Activated CD4-positive, alpha-beta T cell treated with anti-CD3 and anti-CD28 coated beads for 36 hours (primary cell): ENCODE measurements at places on chromosomes 6 and 20. TPM values are rescaled to one million over a fixed set of nuclear protein-coding genes. Genes with fewer than 3 reads are reported as not detected.

- H3K27me3 ChIP-seq: no peaks in the 10 kb centered on the region
- H3K27ac ChIP-seq: no peak overlapping the region
- peaks cover 8% of the 10 kb centered on the region for H3K4me1 ChIP-seq
- DNase-seq: no peak
Measured at GRCh38 chr6:3419624-3420272, 37.1 kb downstream of the SLC22A23 start.

- H3K4me1 ChIP-seq: peaks cover 21% of the 10 kb centered on the region
- H3K27me3 ChIP-seq: peaks cover 4% of the 10 kb centered on the region
Measured at GRCh38 chr6:157486572-157486971, 105.6 kb downstream of the ZDHHC14 start.

DNA sequence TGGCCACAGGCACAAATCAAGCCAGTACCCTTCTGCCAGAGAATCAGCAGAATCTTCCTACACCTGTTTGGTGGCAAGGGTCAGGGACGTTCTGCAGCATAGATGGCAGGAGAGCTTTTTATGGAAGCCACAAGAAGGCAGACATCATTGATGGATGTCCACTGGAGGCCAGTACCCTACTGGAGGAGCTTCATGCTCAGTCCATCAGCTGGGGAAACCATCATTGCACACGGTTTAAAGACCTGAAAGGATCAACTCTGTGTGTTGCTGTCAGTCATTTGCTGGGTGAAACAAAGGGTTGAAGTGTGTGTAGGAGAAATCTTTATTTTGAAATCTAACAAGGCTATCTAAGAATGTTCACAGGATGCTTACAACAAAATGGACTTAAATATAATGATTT is 158.9 kb upstream of the SASH1 start:
- no peaks in the 10 kb centered on the region for H3K36me3 ChIP-seq
- no peaks in the 10 kb centered on the region for H3K4me1 ChIP-seq
- no peak overlapping the region for H3K4me3 ChIP-seq

The FABP7 gene
- total RNA-seq: not detected

The ADAM33 gene
- total RNA-seq: not detected

The POPDC3 gene
- not detected for total RNA-seq

The LY86 gene
- total RNA-seq: 0.90 TPM
